ENCODE measurements at places on chromosomes 1 and 21.

DNA sequence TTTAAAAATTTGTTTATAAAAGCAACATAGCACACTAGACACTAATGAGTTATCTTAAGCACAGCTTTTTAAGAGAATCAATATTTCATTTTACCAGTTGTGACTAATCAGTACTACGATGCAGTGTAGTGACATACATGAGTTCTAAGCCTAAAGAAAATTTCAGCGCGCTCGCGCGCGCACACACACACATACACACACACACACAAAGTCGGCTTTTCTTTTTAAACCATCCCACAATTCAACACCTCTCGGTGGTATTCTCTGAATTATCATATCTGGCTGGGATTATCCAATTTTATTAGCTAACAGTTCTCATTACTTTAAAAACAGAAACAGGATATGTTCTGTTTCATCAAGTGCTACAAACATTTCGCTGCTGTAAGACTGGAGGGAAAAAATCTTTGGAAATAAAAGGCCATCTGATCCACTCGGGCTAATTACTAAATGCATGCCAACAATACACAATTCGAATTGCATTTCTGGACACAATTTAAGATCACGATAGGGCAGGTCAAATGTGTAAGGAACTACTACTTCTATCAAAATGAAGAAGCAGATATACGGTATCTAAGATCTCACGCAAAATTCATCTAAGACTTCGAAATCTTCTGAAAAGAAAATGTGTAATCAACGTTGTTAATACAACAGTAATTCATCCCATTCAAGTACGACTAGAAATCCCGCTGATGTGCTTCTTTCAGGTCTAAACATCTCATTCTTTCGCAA is 1.2 kb downstream of the TUT4 start:
- peak; percentile 65 for DNase-seq

DNA sequence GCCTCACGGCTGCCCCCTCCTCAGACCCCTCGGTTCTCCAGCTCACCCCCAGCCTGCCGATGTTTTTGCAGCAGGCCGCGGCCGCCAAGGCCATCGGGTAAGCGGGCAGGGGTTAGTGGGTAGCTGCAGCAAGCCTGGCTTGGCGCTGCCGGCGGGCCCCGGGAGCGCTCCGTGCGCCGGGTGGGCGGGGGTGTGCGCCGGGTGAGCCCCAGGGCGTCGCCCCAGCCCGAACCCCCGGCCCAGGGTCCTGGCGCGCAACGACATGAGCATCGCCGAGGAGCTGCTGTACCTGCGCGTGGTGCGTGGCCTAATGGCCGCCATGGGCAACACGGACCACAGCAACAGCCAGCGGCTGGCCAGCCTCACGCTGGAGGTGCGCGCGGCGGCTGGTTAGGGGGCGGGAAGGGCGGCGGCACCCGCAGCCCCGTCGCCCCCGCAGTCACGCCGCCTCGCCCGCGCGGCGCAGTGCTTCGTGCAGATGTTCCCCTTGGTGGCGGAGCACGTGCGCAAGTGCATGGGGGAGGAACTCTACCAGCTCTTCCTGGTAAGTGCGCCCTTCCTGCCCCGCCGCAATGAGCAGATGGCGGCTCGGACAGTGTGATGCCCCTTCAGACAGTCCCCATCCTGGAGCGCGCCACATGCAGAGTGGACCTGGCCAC is 6.5 kb downstream of the RNU5D-1 start:
- DNase-seq = no peak

- DNase-seq = no peak
Observed at GRCh38 chr1:81833722-81834121, 33.0 kb downstream of the ADGRL2 start.

GRCh38 chr1:81682490-81682889 is 118.2 kb upstream of the ADGRL2 start:
- DNase-seq = no peak

DNA sequence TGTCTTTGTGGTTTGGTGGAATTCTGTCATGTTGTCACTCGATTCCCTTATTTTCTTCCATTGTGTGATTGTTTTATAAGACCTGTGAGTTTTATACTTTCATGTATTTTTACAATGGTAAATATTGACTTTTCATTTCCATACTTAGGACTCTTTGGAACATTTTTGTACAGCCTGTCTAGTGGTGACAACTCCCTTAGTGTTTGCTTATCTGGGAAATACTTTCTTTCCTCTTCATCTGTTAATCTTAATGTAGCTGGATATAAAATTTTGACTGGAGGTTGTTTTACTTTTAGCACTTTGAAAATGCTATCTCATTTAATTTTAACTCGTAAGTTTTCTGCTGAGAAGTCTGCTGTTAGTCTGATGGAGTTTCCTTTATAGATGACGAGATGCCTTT is 310.5 kb downstream of the NUF2 start:
- no peak for DNase-seq

GRCh38 chr1:173024543-173024942 is 26.2 kb downstream of the TNFSF18 start:
- DNase-seq = no peak

DNA sequence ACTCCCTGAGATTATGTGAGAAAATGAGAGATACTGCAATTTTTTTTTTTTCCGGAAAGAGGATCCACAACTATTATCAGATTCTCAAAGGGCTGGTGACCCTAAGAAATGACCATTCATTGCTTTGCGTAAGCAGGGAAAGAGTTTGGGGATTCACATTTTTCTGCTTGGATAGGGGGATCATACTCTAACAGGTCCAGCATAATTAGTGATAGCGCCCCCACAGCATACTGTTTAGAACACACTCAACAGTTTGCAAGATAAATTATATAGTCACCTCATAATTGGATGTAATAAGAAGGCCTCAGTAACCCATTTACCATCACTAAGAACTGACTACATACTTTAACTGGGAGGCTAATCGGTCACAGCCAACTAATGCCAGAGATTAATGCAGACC is 1.9 kb downstream of the CCT3 start:
- DNase-seq = no peak
